ENCODE measurements at places on chromosomes 5 and 9.
A peak's percentile ranks its signal among the peaks of the same experiment; 100 is the strongest.

- peak; percentile 90 for DNase-seq
Observed at GRCh38 chr9:133792721-133793470, 54.7 kb upstream of the SARDH start.

DNA sequence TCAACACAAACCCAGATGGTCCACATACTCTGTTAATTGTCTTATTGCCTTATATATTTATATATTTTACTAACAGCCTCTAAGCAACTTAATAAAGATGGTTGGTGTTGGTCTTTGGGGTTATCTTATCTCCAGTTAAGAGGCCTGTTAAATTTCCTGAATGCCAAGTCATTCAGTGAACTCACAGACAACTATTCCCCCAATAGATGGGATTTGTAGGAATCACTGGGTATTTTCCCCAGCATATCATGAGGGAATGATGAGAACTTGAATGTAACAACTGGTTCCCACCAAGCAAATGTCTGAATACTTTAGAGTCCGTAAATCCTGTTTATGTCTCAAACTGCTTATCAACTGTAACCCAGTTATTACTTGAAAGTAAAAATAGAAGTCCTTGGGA, 42.7 kb upstream of the RETREG1 start:
- DNase-seq = no peak

DNA sequence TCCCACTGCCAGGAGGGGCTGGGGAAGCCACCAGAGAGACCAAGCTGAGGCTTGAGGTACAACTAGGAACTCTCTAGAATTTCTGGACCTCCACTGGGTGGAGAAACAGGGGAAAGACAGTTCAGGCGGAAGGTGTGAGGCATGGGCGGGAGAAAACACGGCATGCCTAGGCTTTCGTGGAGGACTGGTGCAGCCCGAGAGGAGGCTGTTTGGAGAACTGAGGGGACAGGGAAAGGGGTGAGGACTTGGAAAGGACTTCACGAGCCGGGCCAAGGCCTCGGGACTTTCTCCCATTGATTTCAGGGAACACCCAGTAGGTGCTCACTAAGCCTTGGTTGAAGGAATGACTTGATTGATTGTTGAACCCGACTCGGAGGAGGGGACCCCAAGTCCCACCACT, 9.5 kb upstream of the ADGRD2 start:
- no peak for DNase-seq

- no peak for DNase-seq
Observed at GRCh38 chr5:38533286-38534155, 22.9 kb downstream of the LIFR start.

- peak; percentile 93 for DNase-seq
Observed at GRCh38 chr9:134449180-134449916, 123.1 kb downstream of the RXRA start.

GRCh38 chr5:72956324-72957140, 691 bp downstream of the FCHO2 start:
- DNase-seq = peak; percentile 71

DNA sequence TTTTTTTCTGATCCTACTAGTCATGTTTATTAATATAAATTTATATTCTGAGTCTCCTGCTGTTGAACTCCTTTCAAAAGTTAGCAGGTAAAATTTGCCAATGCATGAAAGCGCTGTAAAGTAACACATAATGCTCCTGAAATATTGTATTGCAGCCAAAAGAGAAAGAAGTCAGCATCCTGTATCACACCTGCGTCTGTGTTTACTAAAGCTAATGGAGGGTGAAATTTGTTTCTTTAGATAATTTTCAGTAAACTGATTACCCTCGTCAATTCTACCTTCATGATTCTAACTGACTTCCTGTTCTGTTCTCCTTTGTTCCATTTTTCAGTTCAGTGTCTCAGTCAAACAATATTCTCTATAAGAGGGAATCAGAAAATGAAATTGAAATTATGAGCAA, 415.4 kb downstream of the CDH9 start:
- no peak for DNase-seq

DNA sequence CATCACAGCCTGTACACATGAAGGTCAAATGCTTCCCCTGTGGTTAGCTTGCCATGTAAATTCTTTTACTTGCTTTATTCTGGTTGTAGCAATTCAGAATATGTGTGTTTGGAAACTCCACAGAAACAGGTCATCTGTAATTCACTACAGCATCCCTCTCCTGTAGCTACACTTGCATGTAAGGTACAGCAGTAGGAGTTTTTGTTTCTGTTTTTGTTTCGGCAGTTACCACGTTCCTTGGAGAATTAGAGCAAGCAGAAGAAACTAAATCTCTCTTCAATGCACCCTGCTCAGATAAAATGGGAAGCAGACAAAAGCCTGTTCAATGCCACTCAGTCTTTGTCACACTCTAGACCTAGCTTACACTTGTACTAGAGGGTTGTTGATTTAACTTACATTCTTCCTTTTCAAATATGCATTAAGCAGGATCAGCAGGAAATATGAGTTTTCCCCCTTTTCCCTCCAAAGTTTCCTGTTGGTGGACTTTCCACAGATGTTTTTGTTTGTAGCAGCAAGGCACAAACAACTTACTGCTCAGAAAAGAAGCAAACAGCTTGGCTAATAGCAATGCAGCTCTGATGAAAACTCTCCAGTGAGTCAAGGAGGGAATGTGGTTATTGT, 80.9 kb downstream of the YIPF5 start:
- DNase-seq = peak; percentile 3

GRCh38 chr5:80754900-80755299, 100.1 kb upstream of the DHFR start:
- DNase-seq = no peak

- DNase-seq = no peak
Observed at GRCh38 chr5:160547061-160547460, 125.4 kb downstream of the PTTG1 start.

GRCh38 chr9:89919171-89919681, 314.4 kb downstream of the GADD45G start:
- peak; percentile 65 for DNase-seq

GRCh38 chr9:130058887-130059286, 5.2 kb downstream of the GPR107 start:
- DNase-seq = no peak

- no peak for DNase-seq
Observed at GRCh38 chr9:90299968-90300367, 342.7 kb downstream of the DIRAS2 start.

GRCh38 chr9:35407846-35408245, 82.1 kb upstream of the RUSC2 start:
- no peak for DNase-seq

GRCh38 chr5:114297915-114298314, 64.0 kb upstream of the KCNN2 start:
- no peak for DNase-seq

DNA sequence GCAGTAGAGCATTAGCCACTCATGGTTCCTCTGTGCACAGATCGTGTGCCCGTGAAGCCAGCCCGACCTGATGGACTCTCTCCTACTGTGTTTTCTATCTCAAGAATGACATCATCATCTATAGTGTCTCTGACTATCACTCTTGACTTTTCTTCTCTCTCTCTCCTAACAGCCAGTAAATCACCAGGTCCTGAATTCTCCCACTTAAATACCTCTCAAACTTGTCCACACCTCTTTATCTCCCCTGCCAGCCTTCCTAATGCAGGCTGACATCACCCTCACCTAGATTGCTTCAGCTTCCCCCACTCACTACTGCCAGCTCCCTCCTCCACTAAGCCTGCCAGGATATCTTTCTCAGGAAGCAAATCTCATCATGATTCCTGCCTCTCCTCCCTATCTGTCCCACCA, 90.6 kb upstream of the MIER3 start:
- no peak for DNase-seq

DNA sequence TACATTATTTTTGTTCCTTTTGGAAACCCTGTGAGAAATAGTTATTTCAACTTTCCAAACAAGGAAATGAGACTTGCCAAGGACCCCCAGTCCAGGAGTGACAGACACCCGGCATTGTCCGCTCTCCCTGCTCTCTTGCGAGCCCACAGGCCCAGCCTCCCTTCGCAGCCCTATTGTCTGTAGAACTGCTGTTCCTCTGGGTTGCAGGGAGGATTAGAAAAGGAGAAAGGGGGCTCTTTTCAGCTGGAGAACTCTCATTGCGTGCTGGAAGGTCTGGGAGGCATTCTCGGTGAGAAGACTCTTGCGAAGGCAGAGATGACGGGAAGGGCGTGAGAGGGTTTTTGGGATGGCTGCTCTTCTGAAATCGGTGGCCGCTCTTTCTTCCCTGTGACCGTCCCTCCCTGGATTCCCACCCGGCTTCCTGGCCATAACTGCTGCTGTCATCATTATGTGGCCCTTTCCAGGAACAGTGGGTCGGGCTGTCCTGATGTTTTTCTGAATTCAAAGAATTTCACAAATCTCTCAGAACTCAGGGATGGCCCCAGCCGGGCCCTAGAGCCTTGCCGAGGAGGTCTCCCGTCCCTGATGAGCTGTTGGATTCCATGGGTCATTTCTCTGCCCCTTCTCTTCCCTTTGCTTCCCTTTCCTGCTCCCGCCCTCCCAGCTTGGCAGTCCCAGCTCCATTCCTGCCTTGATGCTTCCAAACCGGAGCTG, 29.8 kb downstream of the STC2 start:
- no peak for DNase-seq

DNA sequence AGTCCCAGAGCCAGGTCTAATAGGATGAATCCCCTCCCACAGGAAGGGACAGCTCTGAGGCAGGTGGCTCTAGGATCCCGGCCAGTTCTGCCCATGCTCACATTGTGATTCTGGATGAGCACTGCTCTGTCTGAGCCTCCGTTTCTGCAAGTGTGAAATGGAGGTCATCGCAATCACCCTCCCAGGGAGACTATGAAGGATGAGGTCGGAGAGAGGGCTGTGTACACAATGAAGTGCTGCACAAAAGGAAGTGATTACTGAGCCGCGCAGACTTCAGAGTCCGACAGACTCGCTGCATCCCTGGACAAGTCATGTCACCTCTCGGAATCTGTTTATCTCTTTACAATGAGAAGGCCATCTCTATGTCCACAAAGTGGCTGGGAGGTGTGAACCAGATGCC, 21.7 kb downstream of the LHX6 start:
- DNase-seq = no peak

GRCh38 chr9:33329979-33330378, 39.7 kb downstream of the NFX1 start:
- no peak for DNase-seq

GRCh38 chr5:7391215-7391614, 4.7 kb upstream of the ADCY2 start:
- no peak for DNase-seq

GRCh38 chr9:88975966-88976889, 15.0 kb upstream of the S1PR3 start:
- DNase-seq = no peak

- DNase-seq = no peak
Observed at GRCh38 chr9:134690301-134690751, 48.7 kb downstream of the COL5A1 start.

GRCh38 chr5:57650360-57651069, 167.9 kb upstream of the ACTBL2 start:
- DNase-seq = peak; percentile 33

GRCh38 chr9:107422189-107423185, 67.1 kb downstream of the KLF4 start:
- DNase-seq = peak; percentile 45

GRCh38 chr9:133545494-133546286, 11.2 kb downstream of the ADAMTSL2 start:
- DNase-seq = no peak

- DNase-seq = no peak
Observed at GRCh38 chr9:16619402-16619801, 251.1 kb downstream of the BNC2 start.

DNA sequence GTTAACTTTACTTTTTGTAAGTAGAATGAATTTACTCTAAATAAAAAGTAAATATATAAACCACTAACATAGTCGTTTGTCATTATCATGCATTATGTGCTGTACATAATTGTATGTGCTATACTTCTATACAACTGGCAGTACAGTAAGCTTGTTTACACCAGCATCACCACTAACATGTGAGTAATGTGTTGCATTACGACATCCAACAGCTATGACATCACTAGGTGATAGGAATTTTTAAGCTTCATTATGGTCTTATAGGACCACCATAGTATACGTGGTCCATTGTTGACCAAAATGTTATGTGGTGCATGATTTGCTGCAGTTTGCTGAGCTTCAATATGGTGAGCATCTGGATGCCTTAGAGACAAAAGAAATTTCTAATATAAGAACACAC, 819.1 kb upstream of the GRAMD2B start:
- no peak for DNase-seq

GRCh38 chr5:36060420-36060887, 6.2 kb downstream of the UGT3A2 start:
- no peak for DNase-seq

- no peak for DNase-seq
Observed at GRCh38 chr9:12698266-12698665, 5.1 kb downstream of the TYRP1 start.

DNA sequence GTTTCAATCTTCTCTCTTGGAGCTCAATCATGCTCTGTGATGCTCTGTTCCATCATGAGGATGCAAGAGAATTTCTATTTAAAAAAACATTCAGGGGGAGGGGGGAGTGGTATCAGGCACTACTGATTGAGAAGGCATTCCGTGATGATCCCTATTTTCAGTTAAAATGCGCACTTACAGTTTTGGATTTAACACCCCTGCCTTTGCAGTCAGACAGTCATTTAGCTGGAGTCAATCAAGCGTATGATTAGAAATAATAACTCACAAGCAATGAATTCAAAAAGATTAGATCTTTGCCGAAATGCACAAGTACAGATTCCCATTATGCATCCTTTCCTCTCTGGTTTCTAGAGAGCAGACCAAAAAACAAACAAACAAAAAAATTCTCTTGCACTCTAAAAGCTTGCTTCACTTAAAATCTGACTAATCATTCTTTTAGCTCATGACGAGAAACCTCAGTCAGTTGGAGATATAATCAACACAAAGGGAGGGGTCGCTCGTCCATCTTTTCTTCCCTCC, 55.4 kb downstream of the EFNA5 start:
- no peak for DNase-seq

- no peak for DNase-seq
Observed at GRCh38 chr5:53362521-53362941, 117.9 kb upstream of the FST start.

DNA sequence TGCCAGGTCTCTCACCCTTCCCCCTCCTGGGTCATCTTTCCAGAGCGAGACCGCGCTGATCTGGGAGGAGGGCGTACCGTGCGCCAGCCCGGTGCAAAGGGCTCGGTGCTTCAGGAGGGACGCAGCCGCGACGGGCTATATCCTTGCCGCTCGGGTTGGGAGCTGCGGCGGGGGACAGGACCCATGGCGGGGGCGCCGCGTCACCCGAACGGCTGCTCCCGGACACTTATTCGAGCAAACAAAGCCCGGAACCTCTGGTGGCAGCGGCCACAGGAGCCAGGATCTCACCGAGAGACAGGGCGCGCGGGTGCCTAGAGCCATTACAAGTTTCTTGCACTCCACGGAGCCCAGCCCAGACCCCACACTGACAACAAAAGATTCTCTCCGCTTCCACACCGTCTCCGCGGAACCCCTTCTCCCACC, 1.3 kb downstream of the SEMA6A start:
- DNase-seq = peak; percentile 34

Data from GM20000 (cell line).